Tibial nerve (tissue), 4 donors: ENCODE measurements at places on chromosomes 5 and 9. TPM values are rescaled to one million over a fixed set of nuclear protein-coding genes. Genes with fewer than 3 reads are reported as not detected.

The LCN9 gene
- not detected for total RNA-seq

The CAMK2A gene
- 0.20 TPM for total RNA-seq

The PCDHGA6 gene
- total RNA-seq, result 8.4 TPM

The MUSK gene
- total RNA-seq, result 0.22 TPM

The PALM2AKAP2 gene
- 3.9 TPM for total RNA-seq

The CD72 gene
- total RNA-seq, result 6.0 TPM

The FCN2 gene
- total RNA-seq, result not detected

The GARNL3 gene
- 32.0 TPM for total RNA-seq

The SH3TC2 gene
- total RNA-seq, result 92.1 TPM

The PRDM9 gene
- total RNA-seq, result not detected

The SHOC1 gene
- total RNA-seq, result not detected

The RORB gene
- total RNA-seq, result 3.6 TPM

The NME5 gene
- total RNA-seq, result 2.7 TPM

The ZDHHC11 gene
- 1.1 TPM for total RNA-seq

The SELENOP gene
- 924 TPM for total RNA-seq

The MRPS2 gene
- 27.3 TPM for total RNA-seq
